Left cardiac atrium (tissue), 4 donors: ENCODE measurements at places on chromosomes 16 and 17. TPM values are rescaled to one million over a fixed set of nuclear protein-coding genes. Genes with fewer than 3 reads are reported as not detected.

DNA sequence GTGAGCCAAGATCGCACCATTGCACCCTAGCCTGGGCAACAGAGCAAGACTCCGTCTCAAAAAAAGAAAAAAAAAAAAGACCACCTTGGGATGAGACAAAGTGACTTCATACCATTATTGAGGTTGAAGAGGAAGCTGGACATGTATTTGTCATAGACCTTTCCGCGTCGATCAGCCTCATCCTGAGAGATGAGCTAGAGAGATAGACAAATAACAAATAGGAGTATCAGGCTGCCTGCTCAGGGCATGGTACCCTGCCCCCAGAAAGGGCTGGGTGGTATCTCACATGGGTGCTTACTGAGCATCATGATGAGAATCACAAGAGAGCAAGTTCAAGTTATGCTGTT lies 22.1 kb downstream of the CNTNAP1 start:
- DNase-seq: no peak

GRCh38 chr17:15456496-15456895 lies 10.9 kb downstream of the CDRT4 start:
- DNase-seq: peak; percentile 43

DNA sequence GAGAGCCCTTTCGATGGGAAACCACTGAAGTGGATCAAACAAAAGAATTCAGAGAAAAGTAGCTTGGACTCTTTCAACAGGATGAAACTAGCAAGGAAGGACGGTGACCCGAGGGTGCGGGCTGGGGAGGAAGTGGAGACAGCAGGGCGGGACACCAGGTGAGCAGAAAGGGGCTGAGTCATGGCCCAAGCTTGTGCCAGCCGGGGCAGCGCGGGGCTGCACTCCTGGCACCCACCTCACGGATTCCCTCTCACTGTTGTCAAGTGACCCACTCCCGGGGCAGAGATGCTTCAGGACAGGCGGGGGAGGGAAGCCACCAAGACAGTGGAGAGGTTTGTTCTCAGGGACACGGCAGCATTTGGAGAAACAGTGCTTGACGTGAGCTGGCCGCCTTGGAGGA lies 10.7 kb upstream of the RNF222 start:
- no peak for DNase-seq

- DNase-seq: no peak
Measured at GRCh38 chr16:54107583-54108202, 178.9 kb downstream of the IRX3 start.

DNA sequence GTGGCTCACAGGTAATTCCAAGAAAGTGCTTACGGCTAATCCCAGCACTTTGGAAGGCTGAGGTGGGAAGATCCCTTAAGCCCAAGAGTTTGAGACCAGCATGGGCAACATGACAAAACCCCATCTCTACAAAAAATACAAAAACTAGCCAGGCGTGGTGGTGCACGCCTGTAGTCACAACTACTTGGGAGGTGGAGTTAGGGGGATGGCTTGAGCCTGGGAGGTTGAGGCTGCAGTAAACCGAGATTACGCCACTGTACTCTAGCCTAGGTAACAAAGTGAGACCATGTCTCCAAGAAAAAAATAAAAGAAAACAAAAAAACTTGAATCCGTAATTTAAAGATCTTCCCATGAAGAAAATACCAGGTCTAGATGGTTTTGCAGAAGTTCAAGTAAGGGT lies 5.0 kb downstream of the ICAM2 start:
- DNase-seq: no peak

DNA sequence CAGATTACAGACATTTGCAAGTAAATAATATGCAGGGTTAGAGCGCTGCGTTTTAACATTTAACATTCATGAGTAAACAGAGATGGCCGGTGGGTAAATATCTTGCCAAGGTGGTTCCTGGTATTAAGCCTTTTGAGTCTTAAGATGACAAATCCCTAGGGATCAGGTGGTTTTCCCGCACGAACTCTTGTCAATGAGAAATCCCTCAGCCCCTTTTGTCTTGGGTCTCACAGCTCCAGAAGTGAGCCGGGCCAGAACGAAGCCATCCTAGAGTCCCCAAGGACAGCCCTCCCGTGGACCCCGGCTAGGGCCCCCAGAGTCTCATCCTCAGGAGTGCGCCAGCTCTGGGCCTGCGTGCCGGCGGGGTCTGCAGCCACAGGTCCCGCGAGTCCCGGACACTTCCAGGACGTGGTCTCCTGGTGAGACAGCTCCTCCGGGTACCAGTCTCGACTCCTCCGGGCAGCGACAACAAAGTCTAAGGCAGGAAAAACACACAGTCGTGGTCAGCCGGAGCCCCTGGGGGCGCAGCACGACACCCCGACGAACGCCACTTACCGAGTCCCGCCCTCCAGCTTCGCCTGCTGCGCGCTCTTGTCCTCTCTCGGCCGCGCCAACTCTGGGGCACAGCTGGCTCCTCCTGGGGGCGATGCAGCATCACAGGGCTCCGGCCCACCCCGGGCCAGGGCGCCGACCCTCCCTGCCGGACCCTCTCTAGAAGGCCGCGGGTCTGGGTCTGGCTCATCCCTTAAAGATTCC lies 13.3 kb downstream of the MIS12 start:
- no peak for DNase-seq

GRCh38 chr17:2214047-2214928 lies 89.3 kb downstream of the SMG6 start:
- peak; percentile 78 for DNase-seq

DNA sequence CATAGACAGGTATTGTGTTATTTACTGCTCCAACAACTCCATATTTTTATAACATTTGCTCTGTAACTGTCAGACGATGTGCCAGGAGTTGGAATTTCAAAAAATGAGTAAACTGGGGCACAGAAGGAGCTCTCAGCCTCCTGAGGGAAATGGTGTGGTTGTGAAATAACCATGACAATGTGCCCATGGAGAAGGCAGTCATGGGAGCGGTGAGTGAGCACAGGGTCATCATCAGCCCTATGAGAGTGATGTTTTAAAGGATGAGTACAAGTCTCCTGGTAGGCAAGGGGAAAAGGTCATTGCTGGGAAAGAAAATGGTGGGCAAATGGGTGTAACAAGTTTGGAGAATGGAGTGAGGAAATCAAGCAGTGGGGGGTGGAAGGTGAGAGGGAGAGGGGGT lies 115.0 kb upstream of the SEC14L1 start:
- DNase-seq: no peak

- no peak for DNase-seq
Measured at GRCh38 chr16:86953631-86954391, 363.4 kb downstream of the C16orf95 start.

DNA sequence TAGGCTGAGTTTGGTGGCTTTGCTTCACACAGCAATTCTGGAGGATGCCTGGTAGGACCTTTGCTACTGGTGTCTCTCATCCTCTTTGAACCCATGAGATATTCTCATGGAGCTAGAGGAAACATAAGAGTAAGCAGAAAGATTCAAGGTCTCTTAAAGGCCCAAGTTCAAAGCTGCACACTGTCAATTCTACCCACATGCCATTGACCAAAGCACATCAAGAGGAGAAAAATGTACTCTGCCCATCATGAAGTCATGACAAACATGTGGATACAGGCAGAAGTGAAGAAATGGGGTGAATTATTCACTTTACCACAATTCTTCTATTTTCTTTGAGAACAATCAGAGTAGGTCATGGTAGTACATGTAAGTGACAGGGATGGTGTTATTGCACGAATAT lies 13.1 kb downstream of the SKA2 start:
- DNase-seq: no peak

GRCh38 chr16:30533146-30533522 lies 1.5 kb downstream of the ZNF747 start:
- no peak for DNase-seq

DNA sequence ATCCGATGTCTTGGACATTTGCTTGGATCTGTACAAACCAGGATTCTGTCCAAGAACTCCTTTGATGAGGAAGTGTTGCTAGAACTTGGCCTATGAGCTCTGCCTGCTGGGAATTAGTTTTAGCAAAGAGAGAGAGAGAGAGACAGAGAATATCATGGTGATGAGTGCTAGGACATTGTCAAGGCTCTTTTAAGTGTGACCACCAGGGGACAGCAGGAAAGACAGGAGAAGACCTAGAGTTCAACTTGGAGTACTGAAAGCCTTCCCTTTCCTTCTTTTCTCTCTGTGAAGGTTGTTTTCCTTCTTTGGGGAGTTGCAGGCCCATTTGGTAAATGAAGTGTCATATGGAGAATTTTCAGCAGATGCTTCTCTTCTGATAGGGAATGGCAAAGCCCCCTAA lies 389.2 kb upstream of the HSBP1 start:
- no peak for DNase-seq

GRCh38 chr17:80372456-80372855 lies 42.5 kb upstream of the ENDOV start:
- no peak for DNase-seq

GRCh38 chr17:42403150-42403549 lies 14.9 kb upstream of the STAT3 start:
- DNase-seq: no peak

DNA sequence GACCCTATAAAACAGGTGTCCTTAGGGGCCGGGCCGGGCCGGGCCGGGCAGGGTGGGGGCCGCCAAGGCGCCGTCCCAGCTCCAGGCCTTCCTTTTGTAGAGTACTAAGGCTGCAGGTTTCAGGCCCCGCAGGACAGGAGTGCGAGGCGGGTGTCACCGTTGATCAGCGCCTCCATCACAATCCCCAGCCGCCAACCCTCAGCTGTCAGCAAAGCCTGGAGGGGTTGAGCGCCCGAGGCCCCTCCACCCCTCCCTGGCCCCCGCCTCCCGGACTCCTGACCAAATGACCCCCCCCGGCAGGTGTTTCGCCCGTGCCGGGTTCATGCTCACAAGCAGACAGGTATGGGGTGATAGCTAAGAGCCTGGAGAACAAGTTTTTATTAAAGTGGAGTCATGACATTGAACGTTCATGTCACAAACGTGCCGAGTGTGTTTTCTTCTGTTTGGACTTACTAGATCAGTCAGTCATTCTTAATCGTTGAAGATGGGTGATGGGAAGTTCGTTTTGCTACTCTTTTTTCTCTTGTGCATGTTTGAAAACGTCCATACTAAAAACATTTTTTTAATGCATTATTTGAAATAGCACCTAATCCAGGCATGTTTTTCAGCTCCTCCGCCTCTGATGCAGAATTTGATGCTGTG lies 534 bp downstream of the ARL2BP start:
- no peak for DNase-seq

- DNase-seq: no peak
Measured at GRCh38 chr17:80289616-80290015, 29.0 kb downstream of the RNF213 start.

DNA sequence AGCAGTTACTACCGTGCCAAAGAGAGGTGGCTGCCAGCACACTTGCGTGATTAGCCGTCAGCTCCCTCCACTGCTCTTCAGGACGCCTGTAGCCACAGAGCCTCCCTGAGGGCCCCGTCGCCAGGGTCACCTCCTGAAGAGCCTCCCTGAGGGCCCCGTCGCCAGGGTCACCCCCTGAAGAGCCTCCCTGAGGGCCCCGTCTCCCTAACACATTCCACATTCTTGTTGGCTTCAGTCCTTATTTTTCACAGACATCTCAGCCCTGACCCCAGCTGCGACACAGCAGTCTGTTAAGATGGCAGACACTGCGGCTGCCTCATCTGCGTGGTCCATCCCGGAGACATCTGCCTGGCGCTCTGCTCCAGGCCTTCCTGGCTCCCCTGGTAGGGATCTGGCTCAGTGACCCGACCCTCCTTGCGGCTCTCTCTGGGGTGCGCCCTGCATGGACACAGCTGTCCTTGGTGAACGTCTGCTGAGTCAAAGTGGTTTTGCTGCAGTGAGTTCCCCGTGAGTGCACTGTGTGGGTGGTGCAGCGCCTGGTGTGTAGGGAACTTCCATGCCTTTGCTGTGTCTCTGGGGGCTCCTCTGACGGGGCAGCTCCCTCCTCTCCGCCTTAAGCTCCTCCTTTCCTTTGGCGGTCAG lies 11.4 kb downstream of the ACSF3 start:
- DNase-seq: no peak

GRCh38 chr17:78708510-78708973 lies 73.5 kb downstream of the CYTH1 start:
- peak; percentile 79 for DNase-seq

DNA sequence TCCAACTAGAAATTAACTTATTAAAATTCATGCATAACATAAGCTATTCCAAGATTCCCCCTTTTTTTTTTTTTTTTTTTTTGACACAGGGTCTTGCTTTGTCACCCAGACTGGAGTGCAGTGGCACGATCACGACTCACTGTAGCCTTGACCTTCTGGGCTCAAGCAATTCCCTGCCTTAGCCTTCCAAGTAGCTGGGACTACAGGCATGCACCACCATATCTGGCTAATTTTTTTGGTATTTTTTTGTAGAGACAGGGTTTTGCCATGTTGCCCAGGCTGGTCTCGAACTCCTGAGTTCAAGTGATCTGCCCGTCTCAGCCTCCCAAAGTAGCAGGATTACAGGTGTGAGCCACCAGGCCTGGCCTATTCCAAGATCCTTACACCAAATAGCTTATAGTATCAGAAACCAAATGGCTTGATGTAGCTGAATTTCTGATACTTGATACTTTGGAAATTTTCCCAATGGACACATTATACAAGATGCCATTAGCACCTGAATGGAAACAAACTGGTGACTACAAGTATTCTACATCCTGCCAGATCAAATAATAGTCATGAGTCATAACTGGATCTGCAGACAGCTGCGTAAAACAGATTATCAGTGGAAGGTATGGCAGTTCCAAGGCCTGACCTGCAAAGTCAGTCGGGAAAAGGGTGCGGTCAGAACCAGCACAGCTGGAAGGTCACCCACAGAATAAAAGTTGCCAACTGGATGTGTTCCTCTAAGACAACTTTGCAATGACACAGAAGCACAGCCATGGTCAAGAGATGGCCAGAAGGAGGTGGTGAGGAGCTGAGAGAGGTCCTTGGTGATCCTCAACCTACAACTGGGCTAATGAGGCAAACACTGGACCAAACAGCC lies 14.5 kb downstream of the TUBG1 start:
- no peak for DNase-seq

- DNase-seq: no peak
Measured at GRCh38 chr16:74261068-74261467, 35.5 kb upstream of the PSMD7 start.

GRCh38 chr17:72682605-72683004 lies 409.9 kb downstream of the SLC39A11 start:
- DNase-seq: no peak

DNA sequence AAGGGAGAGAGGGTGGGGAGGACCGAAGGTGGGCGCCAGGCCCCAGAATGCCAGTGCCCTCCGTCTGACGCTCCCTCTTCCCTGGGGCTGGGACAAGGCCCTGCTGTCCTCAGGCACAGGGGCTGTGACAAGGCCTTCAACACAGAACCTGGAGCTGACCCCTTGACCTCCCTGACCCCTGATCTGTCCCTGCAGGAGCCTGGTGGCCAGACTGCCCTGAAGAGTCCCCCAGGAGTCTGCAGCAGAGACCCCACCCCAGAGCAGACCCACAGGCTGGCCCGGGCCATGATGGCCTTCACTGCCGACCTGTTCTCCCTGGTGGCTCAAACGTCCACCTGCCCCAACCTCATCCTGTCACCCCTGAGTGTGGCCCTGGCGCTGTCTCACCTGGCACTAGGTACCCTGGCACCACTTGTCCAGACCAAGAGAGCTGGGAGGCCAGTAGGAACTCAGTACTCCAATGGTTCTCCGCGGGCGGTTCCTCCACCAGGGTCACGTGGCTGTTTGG lies 2.9 kb downstream of the SERPINF2 start:
- DNase-seq: no peak

The CUEDC1 gene
- 45.5 TPM for total RNA-seq

The NPB gene
- 0.24 TPM for total RNA-seq

The TBC1D3I gene
- not detected for total RNA-seq

The HS3ST3A1 gene
- total RNA-seq: 0.16 TPM

The TBC1D3C gene
- not detected for total RNA-seq

The CBX2 gene
- total RNA-seq: 3.1 TPM

The TBC1D3E gene
- total RNA-seq: not detected

The TBC1D3L gene
- total RNA-seq: 6.7 TPM

The BCAR1 gene
- 65.9 TPM for total RNA-seq

The ATXN7L3 gene
- 50.4 TPM for total RNA-seq
